Fibroblast of skin of abdomen (primary cell): ENCODE measurements at places on chromosomes 7 and 10.

- DNase-seq = no peak
Measured at GRCh38 chr7:128437426-128438332, 18.0 kb upstream of the HILPDA start.

DNA sequence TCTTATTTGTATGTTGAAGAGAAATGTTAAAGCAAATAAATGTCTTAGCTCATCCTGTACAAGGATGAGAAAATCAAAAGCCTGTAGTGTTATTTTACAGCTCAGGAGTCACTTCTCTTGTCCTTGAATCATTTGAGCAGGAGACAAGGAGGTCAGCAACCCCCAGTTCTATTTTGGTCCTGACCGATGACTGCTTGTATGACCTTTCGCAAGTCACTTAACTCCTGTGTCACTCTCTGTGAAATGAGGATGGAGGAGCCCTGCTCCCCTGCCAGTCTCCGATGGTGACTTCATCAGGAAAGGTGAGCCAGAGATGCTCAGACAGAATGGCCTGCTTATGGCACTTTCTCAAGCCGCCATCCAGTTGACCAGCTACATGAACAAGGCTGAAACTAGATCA, 101.0 kb downstream of the CELF2 start:
- DNase-seq = no peak

GRCh38 chr10:125683821-125684220, 858 bp upstream of the TEX36 start:
- no peak for DNase-seq

DNA sequence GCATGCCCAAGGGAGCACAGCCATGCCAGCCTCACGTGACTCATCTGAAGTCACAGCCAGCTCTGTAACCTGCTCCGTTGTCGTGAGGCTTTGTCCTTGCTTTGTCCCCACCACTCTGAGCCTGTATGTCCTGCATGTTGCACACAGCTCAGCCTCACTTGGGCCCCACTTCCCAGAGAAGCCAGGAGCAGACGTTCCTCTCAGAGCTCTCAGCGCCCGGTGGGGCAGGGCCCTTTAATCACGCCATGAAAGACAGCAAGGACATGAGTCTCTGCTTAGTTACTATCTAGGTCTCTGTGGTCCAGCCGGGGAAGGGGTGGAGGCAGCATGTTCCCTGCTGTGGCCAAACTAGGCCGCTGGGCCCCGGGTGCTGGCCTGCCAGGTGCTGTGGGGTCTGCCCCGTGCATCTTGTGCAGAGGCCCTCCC, 127.4 kb upstream of the FAM20C start:
- DNase-seq = no peak

DNA sequence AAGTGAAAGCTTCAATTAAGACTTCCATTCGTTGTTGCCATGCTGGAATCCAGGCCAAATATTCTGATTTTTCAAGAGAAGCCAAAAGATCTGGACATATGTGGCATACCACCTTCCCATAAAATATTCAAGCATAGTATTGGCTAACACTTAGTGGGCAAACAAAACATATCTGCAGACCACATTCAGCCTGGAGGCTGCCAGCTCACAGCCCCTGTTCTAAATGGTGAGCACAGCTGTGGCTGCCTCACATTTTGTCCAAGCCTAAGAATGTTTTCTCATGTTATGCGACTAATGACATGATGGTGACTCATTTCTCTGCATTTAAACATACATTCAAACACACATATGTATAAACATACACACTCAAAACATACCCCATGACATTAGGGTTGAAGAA, 10.6 kb upstream of the CALU start:
- peak; percentile 70 for DNase-seq

DNA sequence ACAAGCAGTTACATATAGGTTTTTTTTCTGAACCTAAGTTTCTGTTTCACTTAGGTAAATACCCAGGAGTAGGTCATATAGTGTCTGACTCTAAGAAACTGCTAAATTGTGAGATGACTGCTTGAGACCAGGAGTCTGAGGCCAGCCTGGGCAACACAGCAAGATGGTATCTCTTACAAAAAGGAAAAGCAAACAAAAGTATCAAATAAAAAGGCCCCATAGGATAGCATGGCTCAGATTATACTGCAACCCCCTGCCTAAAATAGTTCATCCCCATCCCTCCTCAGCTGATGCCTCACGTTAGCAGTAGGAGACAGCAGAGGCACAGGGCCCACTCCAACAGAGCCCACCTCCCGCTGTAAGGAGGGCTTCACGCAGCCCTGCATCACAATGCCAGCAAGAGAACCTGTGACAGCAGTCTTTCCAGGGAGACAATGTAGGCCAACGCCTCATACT, 90.3 kb downstream of the SRPK2 start:
- no peak for DNase-seq

DNA sequence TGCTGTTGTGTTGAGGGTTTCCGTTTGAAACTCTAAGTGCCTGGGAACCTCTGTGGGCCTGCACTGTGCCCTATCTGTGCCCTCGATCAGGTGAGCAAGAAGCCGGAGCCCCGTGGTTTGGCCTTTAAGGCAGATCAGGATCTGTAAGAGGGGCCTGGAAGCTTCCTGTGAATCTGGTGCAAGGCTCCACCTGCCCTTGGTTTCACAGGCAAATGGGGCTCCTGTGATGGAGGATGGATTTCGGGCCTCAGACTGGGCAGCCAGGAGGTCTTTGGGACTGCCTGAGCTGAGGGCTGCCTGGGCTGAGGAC, 21.6 kb downstream of the SCART1 start:
- no peak for DNase-seq

- no peak for DNase-seq
Measured at GRCh38 chr7:6482307-6482706, 34.6 kb upstream of the DAGLB start.

- no peak for DNase-seq
Measured at GRCh38 chr10:1454428-1454827, 282.9 kb downstream of the ADARB2 start.

- no peak for DNase-seq
Measured at GRCh38 chr7:64611717-64612116, 48.8 kb upstream of the ZNF680 start.

DNA sequence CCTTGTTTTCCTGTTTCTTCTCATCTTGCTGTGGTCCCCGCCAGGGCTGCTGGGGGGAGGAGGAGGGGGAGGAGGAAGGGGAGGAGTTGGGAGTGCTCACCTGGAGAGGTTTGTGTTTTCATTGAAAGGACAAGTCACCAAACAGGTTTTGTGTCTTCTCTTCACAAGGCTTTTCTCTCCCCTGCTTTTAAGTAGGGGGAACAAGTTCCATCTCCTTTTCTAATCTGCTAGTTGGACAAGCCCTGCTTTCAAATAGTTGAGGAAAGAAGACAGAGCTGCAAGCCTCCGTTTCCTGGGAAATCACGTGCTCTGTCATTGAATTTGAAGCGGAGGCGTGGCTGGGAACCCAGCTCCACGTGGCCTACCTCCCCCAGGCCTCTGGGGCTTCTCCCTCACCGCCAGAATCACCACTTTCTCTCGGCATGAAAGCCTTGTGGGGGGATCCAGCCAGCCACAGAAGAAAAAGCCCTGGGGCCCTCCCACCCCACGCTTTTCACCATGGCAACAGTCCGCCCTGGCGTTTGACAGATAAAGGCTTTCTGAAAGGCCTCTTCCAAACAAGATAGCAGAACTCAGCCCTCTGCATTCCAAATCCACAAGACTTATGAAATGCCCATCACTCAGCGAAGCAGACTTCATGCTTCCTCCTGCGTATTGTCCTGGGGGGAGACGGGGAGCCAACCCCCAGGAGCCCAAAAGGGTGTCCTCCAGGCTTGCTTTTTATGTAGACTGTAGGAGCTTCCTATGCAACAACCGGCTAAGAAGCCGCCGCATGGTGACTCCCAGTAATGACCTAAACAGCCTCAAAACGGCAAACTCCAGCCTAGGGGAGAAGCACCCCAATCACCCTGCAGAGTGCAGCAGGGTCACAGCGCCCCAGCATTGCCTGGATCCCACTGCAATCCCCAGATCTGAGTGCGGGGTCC, 51.7 kb downstream of the PROSER2 start:
- DNase-seq = peak; percentile 21

DNA sequence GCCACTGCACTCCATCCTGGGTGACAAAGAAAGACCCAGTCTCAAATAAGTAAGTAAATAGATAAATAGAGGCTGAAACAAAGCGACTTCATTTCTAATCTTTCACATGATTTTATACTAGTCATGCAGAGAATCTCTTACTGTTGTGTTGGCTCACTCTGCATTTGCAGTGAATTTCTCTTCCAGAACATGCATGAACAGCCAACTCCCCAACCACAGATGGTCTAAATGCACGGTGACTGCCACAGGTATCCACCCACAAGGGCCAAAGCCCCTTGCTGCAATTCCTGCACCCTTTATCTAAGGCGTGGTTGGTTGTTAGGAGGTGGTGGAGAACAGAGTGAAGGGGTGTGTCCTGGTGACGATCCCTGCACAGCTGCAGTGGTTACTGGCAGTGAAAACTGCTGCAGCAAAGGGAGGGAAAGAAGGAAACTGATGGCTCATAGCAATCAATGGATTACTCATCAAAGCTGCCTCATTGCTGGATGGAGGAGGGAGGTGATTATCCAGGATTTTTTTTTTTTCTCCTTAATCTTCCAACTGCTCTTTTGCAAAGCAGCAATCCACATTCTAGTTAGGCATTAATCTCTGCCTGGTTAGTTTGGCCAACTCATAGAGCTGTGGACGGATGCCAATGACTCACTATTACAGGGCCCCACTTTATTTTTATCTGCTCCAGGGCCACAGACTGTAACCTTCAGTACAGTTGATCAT, 50.6 kb downstream of the PRTFDC1 start:
- DNase-seq = peak; percentile 98

DNA sequence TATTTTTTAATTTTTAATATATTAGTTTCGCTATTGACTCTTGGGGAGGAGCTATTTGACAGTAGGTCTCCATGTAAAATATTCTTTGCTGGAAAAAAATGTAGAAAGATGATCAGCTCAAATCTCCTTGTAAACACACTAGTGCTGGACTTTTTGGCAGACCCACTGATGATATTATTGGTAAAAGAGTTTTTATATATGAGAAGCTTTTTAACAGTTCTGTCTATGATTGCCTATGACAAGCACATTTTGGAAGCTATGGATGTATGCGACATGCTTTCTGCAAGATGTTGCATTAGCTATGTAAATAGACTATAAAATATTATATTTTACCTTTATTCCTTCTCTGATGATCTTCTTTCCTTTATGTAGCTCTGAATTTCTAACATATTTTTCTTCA, 928.5 kb downstream of the DNAJB9 start:
- no peak for DNase-seq

DNA sequence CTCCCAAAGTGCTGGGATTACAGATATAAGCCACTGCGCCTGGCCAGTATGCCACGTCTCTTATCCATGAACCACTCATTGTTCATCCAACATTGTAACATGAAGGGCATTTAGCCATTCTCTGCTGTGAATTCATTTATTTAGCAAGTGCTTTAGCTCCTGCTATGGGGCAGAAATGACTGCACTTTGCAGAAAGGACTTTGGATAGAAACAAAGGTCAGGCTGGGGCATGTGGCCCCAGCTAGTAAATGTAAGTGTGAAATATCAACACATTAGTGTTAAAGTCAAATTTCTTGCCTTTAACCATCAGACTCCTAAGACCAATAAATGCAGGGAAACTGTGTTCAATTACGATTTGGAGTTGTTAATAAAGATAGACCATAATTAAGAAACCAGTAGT, 27.7 kb upstream of the TAX1BP1 start:
- DNase-seq = no peak

GRCh38 chr7:16347827-16348192, 73.5 kb downstream of the CRPPA start:
- DNase-seq = peak; percentile 39

DNA sequence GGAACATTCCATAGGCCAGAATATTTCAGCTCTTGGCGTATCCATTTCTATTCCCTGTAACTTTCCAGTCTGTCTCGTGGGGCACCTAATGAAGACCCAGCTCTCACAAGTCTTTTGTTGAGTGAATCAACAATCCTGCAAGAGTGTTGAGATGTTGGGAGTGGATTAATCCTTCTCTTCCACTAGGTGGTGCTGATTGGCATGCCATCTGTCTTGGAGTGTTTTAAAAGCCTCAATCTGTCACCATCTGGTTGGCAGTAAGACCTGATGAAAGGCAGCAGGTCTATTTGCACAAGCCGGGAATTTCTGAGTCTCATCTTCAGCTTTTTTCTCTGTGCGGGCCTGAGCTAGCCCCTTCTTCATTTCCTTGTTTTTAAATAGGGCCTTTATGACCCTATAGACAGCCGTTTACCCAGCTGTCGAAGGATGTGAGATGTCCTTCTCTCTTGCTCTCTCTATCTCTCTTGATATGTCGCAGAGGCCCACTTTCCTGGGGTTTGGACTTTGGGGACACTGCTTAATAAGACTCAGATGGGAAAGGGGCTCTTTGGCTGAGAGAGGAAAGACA, 180.5 kb downstream of the ZNF365 start:
- DNase-seq = peak; percentile 88

GRCh38 chr10:131571346-131571745, 259.8 kb upstream of the TCERG1L start:
- no peak for DNase-seq

DNA sequence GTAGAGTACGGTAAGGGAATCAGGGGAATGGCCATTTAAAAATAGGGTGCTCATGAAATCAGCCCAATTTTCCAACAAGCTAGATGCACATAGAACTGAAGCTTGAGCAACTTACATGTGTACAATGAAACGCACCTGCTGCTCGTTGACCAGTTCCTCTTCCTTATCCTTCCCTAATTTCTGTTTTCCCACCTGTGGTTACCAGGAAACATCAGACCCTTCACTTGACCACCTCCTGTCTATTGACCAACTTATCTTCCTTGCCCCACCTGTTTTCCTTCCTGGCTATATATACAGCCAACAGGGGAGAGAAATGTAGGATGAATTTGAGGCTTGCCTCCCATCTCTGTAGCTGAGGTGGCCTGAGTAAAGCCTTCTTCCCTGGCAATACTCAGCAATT, 37.8 kb upstream of the RAPGEF5 start:
- DNase-seq = no peak

DNA sequence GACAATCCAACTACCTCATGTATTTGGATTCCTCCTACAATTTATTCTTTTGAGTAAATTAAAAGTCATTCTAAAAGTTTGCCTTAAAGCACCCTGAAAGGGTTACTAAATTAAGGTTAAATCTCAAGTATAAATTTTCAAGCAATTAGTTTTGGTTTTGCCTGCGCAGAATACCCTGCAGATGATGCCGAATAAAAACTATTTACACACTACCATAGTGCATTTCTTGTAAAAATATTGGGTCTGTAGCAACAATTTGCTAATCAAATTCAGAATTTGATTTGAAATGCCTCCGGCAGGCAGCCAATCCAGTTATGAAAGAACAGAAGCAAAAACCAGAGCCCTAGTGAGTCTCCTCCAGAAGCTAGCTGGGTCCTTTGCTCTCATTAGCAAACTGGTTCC, 122.2 kb downstream of the TWIST1 start:
- DNase-seq = peak; percentile 47

DNA sequence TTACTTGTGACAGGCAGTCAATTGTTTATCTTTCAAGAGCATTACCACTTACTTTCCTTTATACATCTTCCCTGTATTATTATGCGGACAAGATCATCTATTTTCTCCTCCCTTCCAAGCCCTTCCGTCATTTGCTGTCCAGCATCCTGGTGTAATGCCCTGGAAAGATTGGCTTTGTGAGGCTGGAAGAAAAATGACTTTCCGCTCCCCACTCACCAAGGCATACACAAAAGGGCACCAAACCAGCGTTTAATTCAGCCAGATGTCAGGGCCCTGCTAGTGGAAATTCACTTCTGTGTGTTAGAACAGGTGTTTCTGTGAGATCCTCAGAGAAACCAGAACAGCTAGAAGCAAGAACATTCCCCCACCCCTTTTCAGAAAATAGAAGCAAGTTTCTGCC, 128.1 kb upstream of the NANOS1 start:
- no peak for DNase-seq
